ENCODE measurements at places on chromosomes 6 and 20.

- DNase-seq, result no peak
Observed at GRCh38 chr6:43070028-43070632, 6.0 kb upstream of the PTK7 start.

- no peak for DNase-seq
Observed at GRCh38 chr20:1382670-1383069, 10.2 kb downstream of the FKBP1A start.

GRCh38 chr6:89612121-89612520, 26.4 kb downstream of the LYRM2 start:
- DNase-seq, result no peak

- DNase-seq, result no peak
Observed at GRCh38 chr6:4103929-4104328, 25.0 kb upstream of the FAM217A start.

DNA sequence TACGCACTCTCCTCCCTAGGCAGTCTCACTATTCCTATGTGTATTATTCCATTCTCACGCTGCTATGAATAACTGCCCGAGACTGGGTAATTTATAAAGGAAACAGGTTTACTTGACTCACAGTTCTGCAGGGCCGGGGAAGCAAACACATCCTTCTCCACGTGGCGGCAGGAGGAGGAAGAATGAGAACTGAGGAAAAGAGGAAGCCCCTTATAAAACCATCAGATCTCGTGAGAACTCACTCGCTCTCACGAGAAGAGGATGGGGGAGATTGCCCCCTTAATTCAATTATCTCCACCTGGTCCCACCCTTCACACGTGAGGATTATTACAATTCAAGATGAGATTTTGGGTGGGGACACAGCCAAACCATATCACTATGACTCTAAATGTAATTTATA, 61.9 kb downstream of the ECT2L start:
- no peak for DNase-seq

DNA sequence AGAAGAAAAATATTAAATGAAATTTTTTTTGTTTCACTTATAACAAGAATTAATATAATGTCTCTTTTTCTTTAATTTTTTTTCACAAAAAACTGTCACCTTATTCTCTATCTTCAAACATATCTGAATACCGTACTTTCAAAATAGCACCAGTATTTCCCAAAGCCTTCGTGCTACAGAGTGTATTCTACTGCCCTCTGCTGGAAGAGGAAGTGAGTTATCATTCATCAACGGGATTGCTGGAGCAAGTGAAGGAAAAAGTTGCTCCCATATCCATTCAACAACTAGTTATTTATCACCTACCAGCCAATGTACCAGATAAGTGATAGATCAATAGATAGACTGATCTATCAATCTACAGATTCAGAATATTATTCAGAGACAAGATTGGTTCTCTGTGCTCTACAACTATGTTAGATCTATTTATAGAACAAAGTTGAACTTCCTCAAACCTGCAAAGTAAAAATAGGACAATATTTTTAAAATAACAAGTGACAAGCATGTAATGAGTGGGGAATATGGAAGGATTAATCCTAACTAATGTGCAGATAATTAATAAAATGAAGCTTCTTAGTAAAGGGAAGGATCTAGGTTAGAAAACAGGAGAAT, 26.7 kb upstream of the TFAP2B start:
- DNase-seq, result no peak

GRCh38 chr6:42404484-42404883, 47.2 kb downstream of the TRERF1 start:
- DNase-seq, result no peak

GRCh38 chr6:108677894-108678293, 117.2 kb downstream of the FOXO3 start:
- no peak for DNase-seq

GRCh38 chr6:111850295-111850937, 22.8 kb downstream of the FYN start:
- no peak for DNase-seq

- no peak for DNase-seq
Observed at GRCh38 chr20:56748476-56749377, 119.6 kb downstream of the TFAP2C start.

GRCh38 chr6:40392589-40392988, 194.6 kb downstream of the LRFN2 start:
- DNase-seq, result no peak

DNA sequence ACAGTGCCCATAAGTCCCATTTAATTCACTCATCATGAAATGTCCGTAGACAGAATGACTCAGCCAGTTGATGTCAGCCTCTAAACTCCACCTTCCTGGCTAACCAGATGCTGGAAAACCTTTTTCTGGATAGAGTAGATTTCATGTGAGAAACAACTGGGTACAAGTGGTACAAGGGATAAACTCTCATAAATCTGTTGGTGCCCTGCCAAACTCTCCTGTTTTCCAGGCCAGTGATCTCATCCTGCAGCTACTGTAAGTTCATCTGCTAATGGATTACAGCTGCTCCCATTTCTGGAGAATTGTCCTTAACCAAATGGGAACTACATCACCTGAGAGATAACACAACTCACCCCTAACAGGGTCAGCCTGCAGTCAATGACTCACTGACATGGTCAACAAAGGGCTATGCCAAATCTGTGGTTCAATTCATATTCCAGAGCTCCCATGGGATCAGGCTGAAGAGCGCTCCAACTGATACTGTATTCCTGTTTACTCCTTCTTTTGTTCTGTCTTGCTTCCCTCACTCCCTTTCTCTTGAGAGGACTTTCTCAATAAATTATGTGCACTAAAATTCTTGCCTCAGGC, 210.1 kb upstream of the HDDC2 start:
- no peak for DNase-seq

DNA sequence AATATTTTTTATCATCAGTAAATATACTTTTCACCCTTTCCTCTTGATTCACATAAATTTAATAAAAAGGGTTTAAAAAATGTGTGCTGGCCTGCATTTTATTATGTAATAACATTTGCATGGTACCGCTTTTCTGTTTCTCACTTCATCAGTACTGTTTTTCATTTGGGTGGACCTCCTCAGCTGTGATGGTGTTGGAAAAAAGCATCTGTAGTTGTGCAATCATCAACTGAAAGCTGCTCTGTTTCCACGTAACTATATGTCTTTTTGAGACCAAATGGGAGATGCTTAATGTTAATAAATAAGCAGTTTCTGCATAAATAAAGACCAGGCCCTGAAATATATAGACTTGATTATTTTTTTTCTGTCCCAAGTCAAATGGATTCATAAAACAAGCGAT, 31.6 kb upstream of the CENPW start:
- no peak for DNase-seq

- no peak for DNase-seq
Observed at GRCh38 chr6:44192428-44193041, 24.2 kb upstream of the MYMX start.

- no peak for DNase-seq
Observed at GRCh38 chr20:48717095-48717672, 110.6 kb downstream of the PREX1 start.

DNA sequence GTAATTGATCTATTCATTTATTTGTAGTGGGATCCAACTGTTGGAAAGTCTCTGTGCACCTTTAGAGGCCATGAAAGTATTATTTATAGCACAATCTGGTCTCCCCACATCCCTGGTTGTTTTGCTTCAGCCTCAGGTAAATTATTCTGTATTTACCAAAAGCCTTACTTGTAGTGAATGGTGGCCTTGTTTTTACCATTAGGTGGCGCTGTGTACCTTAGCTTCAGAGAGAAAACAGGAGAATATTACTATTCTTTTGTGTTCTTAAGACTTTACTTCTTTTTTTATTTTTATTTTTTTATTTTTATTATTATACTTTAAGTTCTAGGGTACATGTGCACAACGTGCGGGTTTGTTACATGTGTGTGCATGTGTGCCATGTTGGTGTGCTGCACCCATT, 23.7 kb downstream of the PEX7 start:
- DNase-seq, result no peak

DNA sequence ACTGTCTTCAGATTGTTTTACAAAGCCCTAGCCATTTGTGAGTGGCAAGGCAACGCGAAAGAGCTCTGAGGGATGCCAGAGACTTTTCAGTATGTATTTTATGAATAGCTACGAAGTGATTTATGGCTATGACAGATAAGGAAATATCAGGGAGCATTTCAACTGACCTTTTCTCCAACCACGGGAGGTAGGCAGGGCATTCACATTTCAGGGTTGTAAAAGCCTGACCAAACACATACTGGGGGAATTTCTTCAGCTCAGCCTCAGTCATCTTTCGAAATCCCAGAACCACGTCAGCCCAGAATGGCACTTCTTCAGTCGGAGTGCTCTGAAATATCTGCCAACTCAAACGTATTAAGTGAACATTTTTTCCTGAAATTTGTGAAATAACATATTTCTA, 10.8 kb downstream of the DDO start:
- no peak for DNase-seq

DNA sequence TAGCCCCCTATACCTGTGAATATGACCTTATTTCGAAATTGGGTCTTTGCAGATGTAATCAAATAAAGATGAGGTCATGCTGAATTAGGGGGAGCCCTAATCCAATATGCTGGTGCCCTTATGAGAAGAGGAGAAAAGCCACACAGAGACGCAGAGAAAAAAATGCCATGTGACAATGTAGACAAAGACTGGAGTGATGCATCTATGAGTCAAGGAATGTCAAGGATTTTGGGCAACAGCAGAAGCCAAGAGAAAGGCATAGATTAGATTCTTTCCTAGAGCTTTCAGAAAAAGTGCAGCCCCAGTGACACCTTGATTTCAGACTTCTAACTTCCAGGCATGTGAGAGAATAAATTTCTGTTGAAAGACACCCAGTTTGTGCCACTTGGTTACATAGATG, 47.4 kb upstream of the HS3ST5 start:
- no peak for DNase-seq

DNA sequence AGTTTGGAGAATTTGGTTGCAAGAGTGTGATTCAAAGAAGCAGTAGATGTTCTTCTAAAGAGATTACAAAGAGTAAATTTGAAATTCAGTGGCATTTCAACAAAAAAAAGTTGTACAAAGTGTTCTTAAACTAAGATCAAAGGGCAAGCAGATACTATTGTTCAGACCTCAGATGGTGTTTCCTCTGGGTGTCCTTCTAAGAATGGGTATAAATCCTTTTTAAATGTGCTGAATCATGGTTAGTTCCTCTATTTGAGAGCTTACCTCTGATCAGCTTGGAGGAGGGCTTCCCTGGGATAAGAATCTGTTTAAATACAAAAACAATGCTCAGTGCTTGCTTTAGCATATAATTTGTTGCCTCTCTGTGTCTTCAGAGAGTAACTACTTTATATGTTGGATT, 6.3 kb downstream of the BMP6 start:
- no peak for DNase-seq

GRCh38 chr6:31586008-31586407, at the start of gene LST1:
Gene LST1 (plus strand): TSS chr6:31586277. CDS start chr6:31587300, 1,023 bp downstream.
- DNase-seq, result no peak

DNA sequence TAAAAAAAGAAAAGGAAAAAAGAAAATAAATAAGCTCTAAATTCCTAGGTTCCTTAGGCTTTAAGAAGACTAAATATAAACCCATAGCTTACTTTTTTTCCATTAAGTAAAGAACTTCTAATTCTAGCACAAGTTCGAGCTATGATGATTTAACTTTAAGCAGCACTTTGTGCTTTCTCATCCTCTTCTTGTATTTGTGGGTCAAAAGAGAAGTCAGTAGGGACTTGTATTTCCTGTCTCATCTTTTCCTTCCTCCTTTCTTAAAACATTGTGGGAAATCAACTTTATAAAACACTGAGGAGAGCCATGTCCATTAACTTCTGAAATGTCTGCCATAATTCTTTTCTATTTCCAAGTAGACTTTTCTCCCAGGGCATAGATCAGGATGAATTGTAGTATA, 637.7 kb upstream of the CITED2 start:
- DNase-seq, result no peak

DNA sequence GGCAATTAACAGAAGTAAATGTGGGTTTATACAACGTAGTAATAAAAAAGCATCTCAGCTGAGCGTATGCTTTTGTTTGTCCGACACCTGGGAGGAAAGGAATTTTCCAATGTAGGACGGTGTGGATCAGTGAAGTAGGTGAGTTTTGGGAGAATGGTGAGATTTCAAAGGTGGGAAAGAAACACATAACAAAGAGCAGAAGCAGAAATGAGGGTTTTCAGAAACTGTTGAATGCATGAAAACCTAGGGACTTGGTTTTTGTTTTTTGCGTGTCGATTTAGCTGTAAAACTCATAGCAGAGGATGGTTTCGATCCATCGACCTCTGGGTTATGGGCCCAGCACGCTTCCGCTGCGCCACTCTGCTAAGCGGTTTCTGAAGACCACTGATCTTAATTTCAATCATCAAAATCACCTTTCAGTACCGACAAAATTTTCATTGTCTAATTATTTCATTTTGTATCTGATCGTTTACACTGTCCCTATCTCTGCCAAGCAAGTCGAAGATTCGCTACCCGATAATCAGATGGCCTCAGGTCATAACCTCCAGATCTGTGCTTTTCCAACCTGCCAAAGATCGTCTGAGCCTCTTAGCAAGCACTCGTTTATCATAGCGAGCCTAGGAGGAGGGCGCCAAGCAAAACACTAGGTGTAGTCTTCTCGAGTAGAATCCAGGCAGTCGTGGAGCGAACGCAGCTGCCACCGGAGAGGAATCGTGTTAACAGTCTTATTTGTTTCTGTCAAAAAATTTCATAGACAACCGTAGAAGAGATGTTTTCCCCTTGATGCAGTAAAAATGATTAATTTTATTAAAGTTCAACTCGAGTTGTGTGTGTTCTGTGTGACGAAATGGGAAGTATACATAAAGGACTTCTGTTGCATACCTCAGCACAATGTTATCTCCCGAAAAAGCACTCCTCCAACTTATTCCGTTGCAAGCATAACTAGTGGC, 20.9 kb upstream of the POM121L2 start:
- DNase-seq, result peak; percentile 41

DNA sequence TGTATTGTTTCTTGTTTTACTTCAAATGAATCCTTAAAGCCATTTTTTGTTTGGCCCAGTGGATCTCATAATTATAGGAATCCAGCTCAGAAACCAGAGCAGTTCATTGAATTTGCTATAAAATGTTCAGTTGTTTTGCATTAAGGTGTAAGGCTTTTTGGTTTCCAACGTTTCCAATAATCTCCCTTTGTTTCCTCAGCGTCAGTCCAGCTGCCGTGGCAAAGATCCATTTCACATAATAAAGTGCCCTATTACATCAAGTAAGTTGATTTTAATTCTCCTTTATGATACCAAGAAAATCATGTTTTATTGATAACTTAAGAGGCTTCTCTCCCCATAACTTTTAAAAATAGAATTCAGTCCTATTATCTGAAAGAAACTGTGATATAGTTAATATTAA, 472.6 kb downstream of the UTRN start:
- no peak for DNase-seq

- no peak for DNase-seq
Observed at GRCh38 chr20:25510202-25510601, 75.1 kb downstream of the NINL start.

GRCh38 chr6:110682460-110682853, 132.8 kb downstream of the CDK19 start:
- peak; percentile 33 for DNase-seq

DNA sequence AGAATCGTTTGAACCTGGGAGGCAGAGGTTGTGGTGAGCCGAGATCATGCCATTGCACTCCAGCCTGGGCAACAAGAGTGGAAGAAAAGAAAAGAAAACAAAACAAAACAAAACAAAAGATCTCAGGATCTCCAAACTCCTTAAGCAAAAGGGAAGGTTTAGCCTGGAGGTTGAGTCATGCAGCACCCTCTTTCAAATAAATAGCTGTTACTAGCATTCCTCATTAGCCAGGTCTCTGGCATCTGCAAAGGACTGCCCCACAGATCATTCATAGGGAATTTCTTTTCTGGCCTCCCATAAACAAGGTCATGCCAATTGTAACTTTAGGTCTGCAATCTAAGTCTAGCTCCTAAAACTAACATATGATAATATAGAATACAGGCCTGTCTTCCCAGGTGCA, 37.2 kb downstream of the EDN1 start:
- no peak for DNase-seq

Measured in cerebellar nuclear complex (tissue), 1 donor.